ENCODE measurements at places on chromosomes 6 and 20.

GRCh38 chr6:133236932-133237331 is 4.2 kb upstream of the EYA4 start:
- no peak for DNase-seq

- no peak for DNase-seq
These were observed 32.0 kb upstream of the SYNDIG1 start for GRCh38 chr20:24437196-24438082.

DNA sequence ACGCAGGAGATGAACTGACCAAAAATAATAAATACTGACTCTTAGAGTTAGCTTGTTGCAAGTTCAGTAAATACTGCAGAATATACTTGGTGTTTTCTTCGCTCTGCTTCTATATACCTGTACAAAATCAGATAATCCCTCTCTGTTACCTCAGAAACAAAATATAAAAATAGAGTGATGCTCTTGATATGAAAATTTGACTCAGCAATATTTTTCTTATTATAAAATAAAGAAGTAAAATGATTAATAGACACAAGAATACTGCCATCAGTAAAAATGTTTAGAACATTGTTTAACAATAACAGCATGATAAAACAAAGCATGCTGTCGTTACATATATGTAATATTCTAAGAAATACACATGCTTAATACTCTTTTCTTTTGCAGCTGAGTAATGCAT is 1366.9 kb upstream of the EYS start:
- no peak for DNase-seq

DNA sequence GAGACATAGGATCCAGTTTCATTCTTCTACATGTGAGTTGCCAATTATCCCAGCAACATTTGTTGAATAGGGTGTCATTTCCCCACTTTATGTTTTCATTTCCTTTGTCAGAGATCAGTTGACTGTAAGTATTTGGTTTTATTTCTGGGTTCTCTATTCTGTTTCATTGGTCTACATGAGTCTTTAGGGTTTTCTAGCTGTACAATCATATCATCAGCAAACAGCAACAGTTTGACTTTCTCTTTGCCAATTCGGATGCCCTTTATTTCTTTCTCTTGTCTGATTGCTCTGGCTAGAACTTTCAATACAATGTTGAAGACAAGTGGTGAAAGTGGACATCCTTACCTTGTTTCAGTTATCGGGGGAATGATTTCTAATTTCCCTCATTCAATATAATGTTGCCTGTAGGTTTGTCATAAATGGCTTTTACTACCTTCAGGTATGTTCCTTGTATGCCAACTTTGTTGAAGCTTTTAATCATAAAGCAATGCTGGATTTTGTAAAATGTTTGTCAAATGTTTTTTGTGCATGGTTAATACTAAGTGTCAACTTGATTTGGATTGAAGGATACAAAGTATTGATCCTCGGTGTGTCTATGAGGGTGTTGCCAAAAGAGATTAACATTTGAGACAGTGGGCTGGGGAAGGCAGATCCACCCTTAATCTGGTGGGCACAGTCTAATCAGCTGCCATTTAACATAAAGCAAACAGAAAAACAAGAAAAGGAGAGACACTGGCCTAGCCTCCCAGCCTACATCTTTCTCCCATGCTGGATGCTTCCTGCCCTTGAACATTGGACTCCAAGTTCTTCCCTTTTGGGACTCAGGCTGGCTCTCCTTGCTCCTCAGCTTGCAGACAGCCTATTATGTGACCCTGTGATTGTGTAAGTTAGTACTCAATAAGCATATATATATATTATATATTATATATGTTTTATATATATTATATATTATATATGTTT is 23.3 kb downstream of the MICA start:
- DNase-seq, result no peak

- DNase-seq, result no peak
These were observed 23.1 kb upstream of the NEDD9 start for GRCh38 chr6:11255610-11256009.

GRCh38 chr20:57881466-57882385 is 171.9 kb upstream of the PMEPA1 start:
- no peak for DNase-seq

GRCh38 chr6:40899684-40900155 is 139.3 kb downstream of the UNC5CL start:
- DNase-seq, result no peak

GRCh38 chr20:25197183-25197869 is 1.8 kb downstream of the ENTPD6 start:
- no peak for DNase-seq

- DNase-seq, result no peak
These were observed 203.5 kb upstream of the CITED2 start for GRCh38 chr6:139577763-139578604.

- no peak for DNase-seq
These were observed 702.1 kb downstream of the FRK start for GRCh38 chr6:115358616-115359015.

- no peak for DNase-seq
These were observed 35.8 kb upstream of the LGSN start for GRCh38 chr6:63355632-63356031.

GRCh38 chr6:115270953-115271352 is 789.7 kb downstream of the FRK start:
- no peak for DNase-seq

- no peak for DNase-seq
These were observed 111.2 kb downstream of the SCML4 start for GRCh38 chr6:107712665-107713551.

GRCh38 chr6:14964556-14965270 is 281.2 kb upstream of the JARID2 start:
- DNase-seq, result no peak

DNA sequence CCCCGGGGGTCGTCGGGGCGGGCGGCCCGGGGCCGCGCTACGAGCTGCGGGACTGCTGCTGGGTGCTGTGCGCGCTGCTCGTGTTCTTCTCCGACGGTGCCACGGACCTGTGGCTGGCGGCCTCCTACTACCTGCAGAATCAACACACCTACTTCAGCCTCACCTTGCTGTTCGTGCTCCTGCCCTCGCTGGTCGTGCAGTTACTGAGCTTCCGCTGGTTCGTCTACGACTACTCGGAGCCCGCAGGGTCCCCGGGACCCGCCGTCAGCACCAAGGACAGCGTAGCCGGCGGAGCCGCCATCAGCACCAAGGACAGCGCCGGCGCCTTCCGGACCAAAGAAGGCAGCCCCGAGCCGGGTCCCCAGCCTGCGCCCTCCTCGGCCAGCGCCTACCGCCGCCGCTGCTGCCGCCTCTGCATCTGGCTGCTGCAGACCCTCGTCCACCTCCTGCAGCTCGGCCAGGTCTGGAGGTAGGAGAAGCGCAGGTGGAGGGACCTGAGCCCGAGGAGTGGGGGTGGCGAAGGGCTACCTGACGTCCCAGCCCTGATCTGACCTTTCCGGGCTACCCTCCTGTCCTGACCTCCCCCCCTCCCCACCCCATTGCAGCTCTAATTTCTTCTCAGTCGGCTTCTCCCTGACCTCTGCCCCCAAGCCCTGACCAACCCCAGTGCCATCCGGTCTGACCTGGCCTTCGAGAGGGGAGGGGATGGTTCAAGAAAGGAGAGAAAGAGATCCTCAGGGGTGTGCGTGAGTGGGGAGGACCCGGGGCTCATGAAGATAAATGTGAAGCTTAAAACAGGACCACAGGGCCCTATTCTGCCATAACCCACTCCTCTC is 558 bp downstream of the XKR7 start:
- peak; percentile 50 for DNase-seq

DNA sequence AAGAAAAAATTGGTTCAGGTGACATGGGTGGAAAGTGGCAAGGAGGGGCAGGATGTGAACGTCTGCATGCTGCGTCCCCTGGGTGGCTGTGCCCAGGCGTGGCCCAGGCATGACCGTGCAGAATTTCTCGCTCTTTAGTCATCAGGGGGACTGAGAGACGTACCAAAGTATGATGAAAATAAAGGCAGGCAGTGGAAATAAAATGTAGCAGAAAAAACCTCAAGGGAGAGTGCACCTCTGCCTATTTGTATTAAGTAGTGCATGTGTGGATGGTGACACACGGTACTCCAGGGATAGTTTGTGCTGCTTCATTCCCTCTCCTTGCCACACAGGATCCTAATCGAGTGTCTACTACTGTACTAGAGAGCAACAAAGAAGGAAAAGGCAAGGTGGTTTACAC is 81.1 kb downstream of the ATP9A start:
- DNase-seq, result no peak

DNA sequence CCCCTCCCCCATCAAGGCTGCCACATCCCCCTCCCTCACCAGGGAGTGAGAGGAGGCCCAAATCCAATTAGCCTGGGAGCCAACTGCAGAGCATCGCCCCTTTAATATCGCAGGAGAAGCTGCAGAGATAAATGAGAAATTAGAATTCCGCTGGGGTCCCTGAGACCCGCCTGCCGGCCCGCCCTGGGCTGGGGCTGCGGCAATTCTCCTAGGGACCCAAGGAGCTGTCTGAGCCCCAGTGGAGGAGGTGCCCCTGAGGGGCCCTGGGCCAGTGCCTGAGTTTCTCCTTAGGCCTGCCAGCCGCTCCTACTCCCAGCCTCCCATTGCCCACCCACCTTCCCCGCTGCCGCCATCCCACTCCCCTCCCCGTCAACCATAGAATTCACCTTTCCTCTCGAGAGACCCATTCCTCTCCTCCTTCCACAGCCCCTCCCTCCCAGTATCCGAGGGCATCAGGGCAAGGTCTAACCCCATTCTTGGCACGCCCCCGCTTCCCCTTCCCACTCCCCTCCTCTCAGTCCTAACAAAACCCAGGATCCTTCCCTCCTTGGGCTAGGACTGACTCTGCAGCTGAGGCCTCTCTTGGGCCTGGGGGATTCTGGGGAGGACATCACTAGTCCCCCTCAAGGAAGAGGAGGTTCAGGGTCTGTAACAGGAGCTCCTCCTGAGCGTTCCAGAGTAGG is 20.0 kb upstream of the CDH22 start:
- DNase-seq, result no peak

DNA sequence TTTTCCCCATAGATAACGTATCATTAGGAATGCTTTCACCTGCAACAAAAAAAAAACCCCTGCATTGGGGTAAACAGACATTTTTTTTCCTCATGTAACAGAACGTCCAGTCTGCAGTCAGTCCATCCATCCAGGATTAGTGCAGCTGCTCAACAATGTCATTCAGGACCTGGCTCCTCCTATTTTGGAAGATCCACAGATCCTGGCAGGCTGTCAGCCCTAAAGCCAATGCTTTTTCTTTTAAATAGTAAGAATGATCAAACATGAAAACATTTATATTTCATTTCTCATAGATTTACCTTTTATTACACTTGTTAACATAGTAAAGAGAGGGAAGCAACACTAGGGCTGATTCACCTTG is 116.5 kb upstream of the CCDC28A start:
- DNase-seq, result no peak

DNA sequence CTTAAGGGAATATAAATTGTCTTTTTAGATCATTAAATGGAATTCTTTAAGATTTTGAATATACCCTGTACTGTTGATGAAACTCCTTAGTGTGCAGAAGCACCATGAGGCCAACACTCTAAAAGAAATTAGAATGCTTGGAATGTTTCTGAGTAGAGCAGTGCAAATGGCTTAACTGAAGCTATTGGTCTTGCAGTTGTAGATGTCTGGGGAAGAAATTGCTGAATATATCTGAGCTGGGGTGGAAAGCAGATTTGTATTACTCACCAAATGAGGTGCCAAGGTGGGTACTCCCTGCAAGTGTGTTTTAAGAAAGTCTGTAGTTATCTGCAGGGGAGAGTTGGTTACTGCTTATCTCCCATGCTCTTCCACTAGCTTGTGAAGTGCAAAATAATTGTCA is 119.0 kb downstream of the ADGRG6 start:
- no peak for DNase-seq

- DNase-seq, result no peak
These were observed 2.2 kb downstream of the CENPB start for GRCh38 chr20:3784216-3784853.

GRCh38 chr6:5333658-5334057 is 72.3 kb downstream of the FARS2 start:
- no peak for DNase-seq

DNA sequence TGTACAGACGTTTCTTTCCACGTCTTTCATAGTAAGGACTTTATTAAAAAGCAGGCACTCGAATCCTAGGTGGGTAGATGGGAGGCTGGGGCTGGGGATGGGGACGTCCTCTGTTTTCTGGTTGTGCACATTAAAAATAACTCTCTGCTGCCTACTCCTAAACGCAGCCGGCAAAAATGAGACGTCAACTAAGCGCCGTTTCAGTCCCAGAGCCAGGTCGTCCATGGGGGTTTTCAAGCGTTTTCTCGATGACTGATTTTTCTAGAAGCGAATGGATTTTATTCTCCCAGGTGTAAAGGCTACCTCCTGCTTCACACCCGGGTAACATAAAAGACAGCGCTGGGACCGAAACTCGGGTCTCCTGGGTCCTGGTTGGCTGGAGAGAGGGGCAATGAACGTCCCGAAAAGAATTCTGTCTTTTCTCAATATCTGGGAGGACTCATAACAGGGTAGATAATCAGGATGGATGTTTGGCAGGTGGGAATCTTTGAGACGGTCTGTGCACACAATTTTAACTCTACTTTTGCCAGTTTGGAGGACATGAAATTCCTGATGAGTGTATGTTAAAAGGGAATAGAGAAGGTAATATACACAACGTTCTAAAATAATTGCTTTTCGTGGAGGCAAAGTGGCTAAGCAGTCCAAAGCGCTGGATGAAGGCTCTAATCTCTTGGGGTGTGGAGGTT is 25.2 kb downstream of the GPX6 start:
- no peak for DNase-seq

- DNase-seq, result peak; percentile 55
These were observed 85.7 kb upstream of the FOXC1 start for GRCh38 chr6:1524040-1524480.

- no peak for DNase-seq
These were observed 233.5 kb upstream of the SGK1 start for GRCh38 chr6:134551245-134551960.

- no peak for DNase-seq
These were observed 16.2 kb upstream of the BLCAP start for GRCh38 chr20:37543828-37544227.

DNA sequence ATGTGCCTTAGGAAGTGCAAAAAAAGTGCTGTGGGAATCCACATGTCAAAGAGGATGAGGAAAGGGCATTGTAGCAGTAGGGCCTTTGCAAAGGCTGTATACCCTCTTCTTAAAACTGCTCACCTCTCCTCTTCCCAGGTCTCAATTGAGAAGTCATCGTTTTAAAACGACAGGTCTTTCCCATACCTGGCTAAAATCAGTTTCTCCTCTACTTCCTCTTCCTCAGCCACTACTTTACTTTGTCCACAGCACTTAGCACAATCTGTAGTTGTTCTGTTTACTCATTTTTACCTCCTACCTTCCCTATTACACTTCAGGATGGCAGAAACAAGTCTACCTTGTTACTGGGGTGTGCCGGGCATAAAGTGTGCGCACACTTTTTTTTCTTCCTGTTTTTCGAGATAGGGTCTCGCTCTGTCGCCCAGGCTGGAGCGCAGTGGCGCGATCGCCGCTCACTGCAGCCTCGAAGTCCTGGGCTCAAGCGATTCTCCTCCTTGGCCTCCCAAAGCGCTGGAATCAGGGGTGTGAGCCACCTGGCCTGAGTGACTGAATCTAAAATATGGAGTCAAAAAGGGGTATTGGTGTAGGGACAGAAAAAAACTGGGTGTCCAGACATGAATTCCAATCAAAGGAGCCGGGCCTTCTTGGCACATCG is 9.8 kb upstream of the ELOVL5 start:
- DNase-seq, result no peak
